ENCODE measurements at places on chromosomes 4 and X.
A peak's percentile ranks its signal among the peaks of the same experiment; 100 is the strongest.

DNA sequence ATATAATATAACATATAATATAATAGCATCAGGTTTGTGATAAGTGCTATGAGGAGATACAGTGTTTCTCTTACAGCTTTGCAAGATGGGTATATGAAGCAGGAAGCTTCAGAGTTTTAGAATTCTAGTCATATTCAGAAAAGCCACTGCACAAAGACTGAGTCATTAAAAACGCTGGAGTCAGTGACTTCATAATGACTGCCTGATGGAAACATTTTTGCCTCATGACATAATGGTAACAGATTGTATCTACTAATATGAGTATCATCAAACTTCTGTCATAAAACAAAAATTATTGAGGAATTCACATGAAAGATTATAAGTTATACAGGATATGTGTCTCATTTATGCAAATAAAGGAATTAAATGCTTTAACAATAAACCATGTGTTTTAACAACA lies 46.8 kb downstream of the EPHA5 start:
- H3K4me1 ChIP-seq, result no peaks in the 10 kb centered on the region
- H3K36me3 ChIP-seq, result no peaks in the 10 kb centered on the region
- no peak for DNase-seq
- H3K27me3 ChIP-seq, result no peaks in the 10 kb centered on the region
- H3K27ac ChIP-seq, result no peak overlapping the region
- H3K4me3 ChIP-seq, result no peak overlapping the region

DNA sequence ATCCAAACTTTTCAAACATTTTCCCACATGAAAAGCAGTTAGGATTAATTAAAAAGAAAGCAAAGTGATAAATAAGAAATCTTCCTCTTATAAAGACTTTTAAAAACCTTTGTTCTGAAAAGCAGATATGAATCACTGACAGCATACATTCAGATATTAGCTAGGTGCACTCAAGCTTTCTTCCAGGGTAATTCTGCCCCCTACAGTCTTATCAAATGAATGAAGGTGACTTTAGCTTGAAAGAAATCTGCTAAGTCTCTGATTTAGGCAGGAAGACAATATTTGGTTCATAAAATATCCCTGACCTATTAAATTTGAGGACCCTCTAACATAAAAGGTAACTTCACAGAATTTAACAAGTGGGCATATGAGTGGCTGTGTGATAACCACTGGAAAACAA lies 209.1 kb upstream of the FAM47A start:
- peaks cover 6% of the 10 kb centered on the region for H3K27me3 ChIP-seq
- H3K4me3 ChIP-seq, result no peak overlapping the region
- H3K36me3 ChIP-seq, result no peaks in the 10 kb centered on the region
- DNase-seq, result no peak

- no peaks in the 10 kb centered on the region for H3K27me3 ChIP-seq
- no peaks in the 10 kb centered on the region for H3K4me1 ChIP-seq
- H3K36me3 ChIP-seq, result no peaks in the 10 kb centered on the region
- no peak overlapping the region for H3K4me3 ChIP-seq
- H3K27ac ChIP-seq, result peak overlapping the region; percentile 71
Measured at GRCh38 chr4:3009422-3009821, 46.1 kb downstream of the GRK4 start.

DNA sequence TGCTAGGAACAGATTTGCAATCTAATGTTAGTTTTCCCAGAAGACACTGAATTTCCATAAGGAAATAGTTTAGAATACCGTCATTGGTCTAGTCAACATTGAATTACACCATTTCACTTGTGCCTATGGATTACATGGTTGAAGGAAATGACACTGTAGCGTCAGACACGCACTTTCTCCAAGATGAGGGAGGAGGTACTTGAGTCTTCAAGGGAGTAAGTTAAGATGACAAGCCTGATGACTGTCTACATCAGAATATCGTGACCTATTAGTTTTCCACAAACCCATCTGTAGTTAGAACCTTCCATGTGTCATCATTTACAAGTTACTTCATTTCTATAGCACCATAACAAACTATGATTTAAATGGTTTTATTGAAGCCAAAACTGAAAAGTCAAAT lies 153.7 kb downstream of the AMELX start:
- H3K4me1 ChIP-seq, result no peaks in the 10 kb centered on the region
- H3K27ac ChIP-seq, result peak overlapping the region; percentile 24
- peaks cover 30% of the 10 kb centered on the region for H3K27me3 ChIP-seq
- no peaks in the 10 kb centered on the region for H3K36me3 ChIP-seq
- no peak for DNase-seq

- DNase-seq, result no peak
- no peaks in the 10 kb centered on the region for H3K4me1 ChIP-seq
- H3K4me3 ChIP-seq, result no peak overlapping the region
- H3K27ac ChIP-seq, result no peak overlapping the region
- no peaks in the 10 kb centered on the region for H3K36me3 ChIP-seq
Measured at GRCh38 chrX:29535212-29536162, 679.9 kb upstream of the MAGEB2 start.

DNA sequence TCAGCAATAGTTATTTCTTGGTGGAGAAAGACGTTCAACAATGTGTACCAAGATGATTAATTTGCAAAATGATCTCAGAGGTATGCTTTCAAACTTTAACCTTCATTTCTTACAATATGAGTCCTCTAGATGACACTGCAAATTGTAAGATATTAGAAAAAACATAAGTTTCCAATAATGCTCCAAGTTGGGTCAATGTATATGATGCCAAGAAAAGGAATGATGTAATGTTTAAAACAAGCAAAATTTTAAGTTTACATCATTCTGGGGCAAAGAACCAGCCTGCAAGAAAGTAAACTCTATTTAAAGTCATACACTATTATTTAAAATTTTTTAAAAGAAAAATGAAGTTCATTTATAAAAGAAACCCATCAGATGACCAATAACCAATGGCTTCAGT lies 56.1 kb downstream of the PRSS12 start:
- no peak for DNase-seq
- H3K36me3 ChIP-seq, result no peaks in the 10 kb centered on the region

DNA sequence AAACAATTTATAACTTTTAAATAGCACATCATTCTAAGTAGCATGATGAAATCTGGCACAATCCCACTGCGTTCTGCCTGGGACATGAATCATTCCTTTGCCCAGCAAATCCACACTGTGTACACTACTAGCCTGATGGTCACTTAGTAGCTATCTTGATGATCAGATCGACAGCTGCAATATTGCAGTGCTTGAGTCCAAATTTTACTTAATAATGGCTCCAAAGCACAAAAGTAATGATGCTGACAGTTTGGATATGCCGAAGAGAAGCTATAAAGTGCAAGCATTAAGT lies 86.6 kb upstream of the NPNT start:
- H3K36me3 ChIP-seq, result no peaks in the 10 kb centered on the region
- H3K27me3 ChIP-seq, result no peaks in the 10 kb centered on the region
- no peaks in the 10 kb centered on the region for H3K4me1 ChIP-seq
- DNase-seq, result no peak
- peak overlapping the region; percentile 30 for H3K4me3 ChIP-seq

- no peaks in the 10 kb centered on the region for H3K4me1 ChIP-seq
- H3K27me3 ChIP-seq, result no peaks in the 10 kb centered on the region
- H3K36me3 ChIP-seq, result no peaks in the 10 kb centered on the region
- no peak overlapping the region for H3K27ac ChIP-seq
- no peak overlapping the region for H3K4me3 ChIP-seq
Measured at GRCh38 chrX:140804292-140804691, 94.7 kb downstream of the LINC00632 start.

- DNase-seq, result no peak
- no peaks in the 10 kb centered on the region for H3K4me1 ChIP-seq
- H3K4me3 ChIP-seq, result no peak overlapping the region
- H3K27me3 ChIP-seq, result no peaks in the 10 kb centered on the region
- no peak overlapping the region for H3K27ac ChIP-seq
- H3K36me3 ChIP-seq, result no peaks in the 10 kb centered on the region
Measured at GRCh38 chrX:41312786-41313185, 21.2 kb upstream of the DDX3X start.

DNA sequence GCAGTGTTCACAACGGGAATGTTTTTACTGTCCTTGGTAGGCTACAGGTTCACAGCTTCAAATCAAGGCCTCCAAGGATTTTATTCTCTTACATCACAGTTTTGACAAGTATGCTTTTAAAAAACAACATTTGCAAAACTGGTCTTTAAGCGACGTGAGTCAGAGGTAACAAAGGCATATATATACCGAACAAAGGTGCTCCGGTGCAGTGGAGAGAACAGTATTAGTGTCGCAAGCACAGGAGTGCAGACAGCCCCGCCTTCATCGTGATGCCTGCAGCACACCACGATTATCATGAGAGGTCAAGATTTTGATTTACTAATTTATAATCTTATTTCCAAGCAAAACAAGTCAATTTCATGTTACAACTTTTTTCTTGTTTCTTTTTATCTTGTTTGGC lies 90.8 kb downstream of the GATB start:
- no peaks in the 10 kb centered on the region for H3K27me3 ChIP-seq
- no peak for DNase-seq
- no peaks in the 10 kb centered on the region for H3K36me3 ChIP-seq
- no peaks in the 10 kb centered on the region for H3K4me1 ChIP-seq
- no peak overlapping the region for H3K4me3 ChIP-seq
- no peak overlapping the region for H3K27ac ChIP-seq

- no peak overlapping the region for H3K4me3 ChIP-seq
- DNase-seq, result no peak
- H3K27ac ChIP-seq, result no peak overlapping the region
- no peaks in the 10 kb centered on the region for H3K36me3 ChIP-seq
- H3K27me3 ChIP-seq, result no peaks in the 10 kb centered on the region
- H3K4me1 ChIP-seq, result no peaks in the 10 kb centered on the region
Measured at GRCh38 chr4:4443821-4444220, 56.9 kb downstream of the NSG1 start.

- H3K36me3 ChIP-seq, result no peaks in the 10 kb centered on the region
- H3K4me3 ChIP-seq, result no peak overlapping the region
Measured at GRCh38 chr4:17336524-17336961, 175.3 kb downstream of the QDPR start.

DNA sequence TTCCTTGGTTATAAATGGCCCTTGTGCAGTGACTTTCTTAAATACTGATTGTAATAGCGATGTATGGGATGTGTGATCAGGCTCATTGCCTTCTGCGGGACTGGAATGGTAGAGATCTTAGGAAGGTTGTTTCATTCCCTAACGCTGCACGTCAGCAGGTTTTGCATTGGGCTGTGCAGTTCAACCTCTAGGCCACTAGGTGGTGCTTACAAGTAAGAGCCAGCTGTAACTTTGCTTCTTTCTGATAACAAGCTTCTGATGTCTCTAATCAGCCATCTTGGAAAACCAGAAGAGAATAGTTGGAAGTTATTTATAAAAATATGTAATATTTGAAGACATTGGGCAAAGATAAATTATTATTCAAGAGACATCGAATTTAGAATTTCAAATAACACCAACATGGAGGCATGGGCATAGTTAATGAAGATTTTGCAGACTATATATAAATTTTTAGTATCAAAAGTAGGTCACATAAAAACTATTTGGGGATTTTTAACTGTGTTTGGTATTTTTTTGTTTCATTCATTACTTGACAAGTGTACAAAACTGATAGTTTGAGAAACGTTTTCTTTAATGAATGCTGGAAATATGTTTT lies 339.7 kb upstream of the PCDH7 start:
- H3K27ac ChIP-seq, result no peak overlapping the region
- no peaks in the 10 kb centered on the region for H3K27me3 ChIP-seq
- no peak overlapping the region for H3K4me3 ChIP-seq
- no peaks in the 10 kb centered on the region for H3K4me1 ChIP-seq
- peaks cover 4% of the 10 kb centered on the region for H3K36me3 ChIP-seq

GRCh38 chrX:123432361-123433150 lies 248.5 kb downstream of the GRIA3 start:
- DNase-seq, result peak; percentile 17
- no peak overlapping the region for H3K4me3 ChIP-seq
- no peak overlapping the region for H3K27ac ChIP-seq
- H3K4me1 ChIP-seq, result no peaks in the 10 kb centered on the region

- DNase-seq, result no peak
- no peaks in the 10 kb centered on the region for H3K36me3 ChIP-seq
- no peak overlapping the region for H3K27ac ChIP-seq
- H3K4me3 ChIP-seq, result no peak overlapping the region
- H3K27me3 ChIP-seq, result no peaks in the 10 kb centered on the region
- H3K4me1 ChIP-seq, result no peaks in the 10 kb centered on the region
Measured at GRCh38 chr4:133598779-133599178, 449.7 kb downstream of the PCDH10 start.

DNA sequence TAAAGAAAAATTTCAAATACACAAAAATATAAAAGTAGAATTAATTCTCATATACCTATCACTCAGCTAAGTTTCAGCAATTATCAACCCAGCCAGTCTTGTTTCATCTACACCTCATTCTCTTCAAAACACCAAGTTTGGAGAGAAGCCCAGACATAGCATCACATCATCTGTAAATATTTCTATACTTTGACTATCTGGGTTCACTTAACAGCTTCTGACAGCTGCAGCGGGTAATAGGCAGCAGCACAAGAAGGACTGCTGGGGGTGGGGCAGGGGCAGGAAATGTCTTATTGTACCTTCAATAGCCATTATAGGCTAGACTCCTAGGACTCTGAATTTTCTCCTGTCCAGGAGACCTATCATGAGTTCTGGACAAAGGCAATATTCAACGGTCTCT lies 54.1 kb downstream of the PHF8 start:
- H3K4me1 ChIP-seq, result no peaks in the 10 kb centered on the region
- H3K27me3 ChIP-seq, result no peaks in the 10 kb centered on the region
- H3K27ac ChIP-seq, result no peak overlapping the region
- no peak overlapping the region for H3K4me3 ChIP-seq
- no peak for DNase-seq

DNA sequence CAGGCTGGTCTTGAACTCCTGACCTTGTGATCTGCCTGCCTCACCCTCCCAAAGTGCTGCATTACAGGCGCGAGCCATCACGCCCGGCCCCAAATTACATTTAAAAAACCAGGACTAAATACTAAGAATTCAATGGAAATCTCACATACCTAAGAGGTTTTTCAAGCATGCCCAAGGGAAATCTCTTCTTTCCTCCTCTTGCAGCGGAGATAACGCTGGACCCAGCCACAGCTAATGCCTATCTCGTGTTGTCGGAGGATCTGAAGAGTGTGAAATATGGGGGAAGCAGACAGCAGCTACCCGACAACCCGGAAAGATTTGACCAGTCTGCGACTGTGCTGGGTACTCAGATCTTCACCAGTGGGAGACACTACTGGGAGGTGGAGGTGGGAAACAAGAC lies 7.4 kb downstream of the TRIML1 start:
- H3K27ac ChIP-seq, result no peak overlapping the region
- DNase-seq, result no peak
- H3K4me3 ChIP-seq, result no peak overlapping the region
- H3K4me1 ChIP-seq, result no peaks in the 10 kb centered on the region
- no peaks in the 10 kb centered on the region for H3K27me3 ChIP-seq
- no peaks in the 10 kb centered on the region for H3K36me3 ChIP-seq

DNA sequence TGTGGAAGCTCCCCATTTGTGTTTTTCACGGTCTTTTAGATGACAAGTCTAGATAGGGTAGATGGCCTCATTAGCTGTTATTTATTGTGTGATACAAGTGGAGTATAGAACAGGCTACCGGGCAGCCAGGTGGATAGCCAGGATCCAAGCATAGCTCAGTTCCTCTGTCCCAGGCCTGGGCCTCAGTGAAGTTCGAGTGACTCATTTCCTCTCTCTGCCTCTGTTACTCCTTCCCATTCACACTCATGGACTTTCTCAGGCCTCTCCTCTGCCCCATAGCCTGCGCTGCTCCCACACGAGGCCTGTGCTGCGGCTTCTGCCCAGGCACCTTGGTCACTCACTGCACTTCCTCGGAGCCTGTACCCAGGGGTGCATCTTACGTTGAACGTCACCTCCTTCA lies 54.5 kb downstream of the TENM3 start:
- no peak overlapping the region for H3K4me3 ChIP-seq
- H3K4me1 ChIP-seq, result no peaks in the 10 kb centered on the region
- no peak overlapping the region for H3K27ac ChIP-seq
- H3K36me3 ChIP-seq, result no peaks in the 10 kb centered on the region

GRCh38 chrX:10254739-10255138 lies 98.0 kb downstream of the CLCN4 start:
- no peaks in the 10 kb centered on the region for H3K36me3 ChIP-seq

Data from breast epithelium (tissue), 4 donors.